ENCODE measurements at places on chromosomes 3 and 15.

DNA sequence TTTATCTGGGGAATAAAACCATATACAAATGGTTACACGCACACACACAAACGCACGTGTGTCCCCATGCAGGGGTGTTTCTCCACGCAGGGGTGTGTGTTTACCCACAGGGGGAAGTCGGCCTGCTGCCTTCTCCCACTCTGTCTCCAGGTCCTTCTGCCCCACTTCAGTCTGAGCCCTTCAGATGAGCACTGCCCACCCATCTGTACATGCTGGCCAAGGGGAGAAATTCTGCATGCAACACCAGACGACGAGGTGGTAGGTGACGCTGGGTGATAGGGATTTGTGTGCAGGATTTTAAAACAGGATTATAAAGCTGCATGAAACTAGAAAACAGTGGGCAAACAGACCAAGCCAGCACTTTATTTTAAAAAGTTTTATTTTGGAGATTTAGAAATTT is 122.5 kb downstream of the TJP1 start:
- H3K36me3 ChIP-seq: peaks cover 18% of the 10 kb centered on the region
- H3K4me1 ChIP-seq: no peaks in the 10 kb centered on the region
- no peak for DNase-seq
- no peak overlapping the region for H3K27ac ChIP-seq

DNA sequence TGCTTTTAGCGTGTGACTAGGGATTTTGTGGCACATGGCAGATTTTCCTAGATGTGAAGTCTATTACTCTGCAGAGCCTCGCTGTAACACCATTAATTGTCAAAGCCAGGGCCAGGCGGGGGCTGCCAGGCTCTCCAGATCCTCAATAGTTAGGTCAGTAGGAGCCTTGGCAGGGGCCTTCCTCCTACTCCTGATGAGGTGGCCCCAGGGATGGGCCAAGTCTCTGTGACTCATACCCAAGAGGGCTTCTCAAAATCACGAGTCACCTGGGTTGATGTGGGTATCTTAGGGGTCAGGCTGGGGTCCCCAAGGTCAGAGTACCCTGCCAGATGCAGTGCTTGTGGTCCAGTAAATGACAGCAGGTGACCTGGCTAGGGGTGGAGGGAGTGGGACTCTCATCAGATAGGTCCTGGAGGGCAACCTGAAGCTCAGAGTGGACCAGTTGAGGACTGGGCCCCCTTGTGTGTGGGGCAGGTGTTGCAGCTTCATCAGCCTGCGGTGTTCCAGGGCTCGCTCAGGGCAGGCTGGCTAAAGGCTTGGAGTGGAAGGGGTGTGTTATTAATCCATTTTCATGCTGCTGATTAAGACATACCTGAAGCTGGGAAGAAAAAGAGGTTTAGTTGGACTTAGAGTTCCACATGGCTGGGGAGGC is 88.5 kb upstream of the MYZAP start:
- DNase-seq: no peak
- no peaks in the 10 kb centered on the region for H3K4me1 ChIP-seq
- H3K36me3 ChIP-seq: no peaks in the 10 kb centered on the region
- no peak overlapping the region for H3K4me3 ChIP-seq
- H3K27ac ChIP-seq: no peak overlapping the region

DNA sequence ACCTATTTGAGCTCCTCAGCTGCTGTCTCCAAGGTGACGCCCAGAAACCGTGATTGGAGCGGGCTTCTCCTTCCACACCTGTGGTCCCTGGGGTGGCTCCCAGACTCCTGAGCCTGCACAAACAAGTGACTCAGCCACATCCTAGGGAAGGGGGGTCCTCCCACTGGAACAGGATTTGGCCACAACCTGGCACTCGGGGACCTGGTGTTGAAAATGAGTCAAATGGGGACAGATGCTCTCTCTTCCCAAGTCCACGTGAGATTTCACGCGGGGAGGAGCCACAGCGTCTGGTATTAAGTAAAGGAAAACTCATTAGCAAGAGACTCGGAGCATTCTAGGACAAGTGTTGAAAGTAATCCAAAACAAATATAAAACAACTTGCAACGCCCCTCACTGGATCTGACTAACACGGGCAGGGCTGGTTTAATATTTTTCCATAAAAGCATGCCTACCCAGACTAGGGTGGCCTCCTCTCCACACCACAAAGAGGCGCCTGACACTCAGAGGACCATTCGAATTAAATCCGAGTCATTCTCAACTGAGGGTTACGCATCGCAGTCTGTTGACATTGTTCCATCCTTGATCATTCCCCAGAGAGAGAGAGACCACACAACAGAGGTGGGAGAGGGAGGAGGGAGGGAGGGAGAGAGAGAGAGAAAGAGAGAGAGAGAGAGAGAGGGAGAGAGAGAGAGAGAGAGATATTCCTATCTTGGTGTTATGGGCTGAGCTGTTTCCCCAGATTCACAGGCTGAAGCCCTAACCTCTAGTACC is 74.4 kb downstream of the MGLL start:
- no peak overlapping the region for H3K27ac ChIP-seq
- no peak for DNase-seq
- H3K4me1 ChIP-seq: no peaks in the 10 kb centered on the region

DNA sequence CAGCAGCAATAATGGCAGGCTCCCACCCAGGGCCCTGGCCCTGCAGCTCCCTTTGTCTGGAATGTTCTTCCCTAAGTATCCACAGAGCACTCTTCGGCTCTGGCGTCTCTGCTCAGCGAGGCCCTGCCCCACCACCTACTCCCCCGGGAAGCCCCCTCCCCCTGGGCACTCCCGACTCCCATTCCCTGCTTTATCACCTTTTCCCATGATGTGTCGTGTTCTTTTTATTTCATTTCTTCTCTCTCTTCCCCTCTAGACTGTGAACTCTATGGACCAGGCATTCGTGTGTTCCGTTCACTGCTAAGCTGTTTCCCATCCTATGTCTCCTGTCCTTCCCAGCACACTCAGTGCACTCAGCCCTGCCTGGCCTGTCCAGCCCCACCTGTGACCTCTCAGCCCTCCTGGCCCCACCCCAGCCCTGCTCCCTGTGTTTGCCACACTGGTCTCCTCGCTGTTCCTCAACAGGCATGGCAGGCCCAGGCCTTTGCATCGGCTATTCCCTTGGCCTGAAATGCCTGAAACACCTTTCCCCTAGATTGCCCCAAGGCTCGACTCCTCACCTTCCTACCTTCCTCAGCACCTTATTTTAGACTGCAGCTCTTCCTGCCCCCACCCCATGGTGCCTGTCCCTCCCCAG is 107.4 kb downstream of the TPRA1 start:
- DNase-seq: no peak
- no peaks in the 10 kb centered on the region for H3K27me3 ChIP-seq
- H3K4me3 ChIP-seq: no peak overlapping the region
- H3K36me3 ChIP-seq: no peaks in the 10 kb centered on the region
- no peak overlapping the region for H3K27ac ChIP-seq

DNA sequence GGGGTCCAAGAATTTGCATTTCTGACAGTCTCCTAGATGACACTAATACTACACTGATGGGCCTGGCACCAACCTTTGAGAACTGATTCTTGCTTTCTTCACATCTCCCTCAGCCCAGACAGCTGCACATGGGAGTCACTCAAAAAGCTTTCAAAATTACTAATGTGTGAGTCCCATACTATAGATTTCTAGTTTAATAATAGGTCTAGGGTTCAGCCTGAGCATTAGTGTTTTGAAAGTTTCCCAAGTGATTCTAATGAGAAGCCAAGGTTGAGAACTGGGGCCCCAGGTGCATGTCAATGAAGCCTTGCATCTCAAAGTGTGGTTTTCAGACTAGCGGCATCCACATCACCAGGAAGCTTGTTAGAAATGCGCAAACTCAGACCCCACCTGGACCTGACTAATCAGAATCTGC is 159.9 kb upstream of the CMC1 start:
- no peaks in the 10 kb centered on the region for H3K27me3 ChIP-seq
- no peak for DNase-seq
- no peaks in the 10 kb centered on the region for H3K4me1 ChIP-seq
- H3K36me3 ChIP-seq: no peaks in the 10 kb centered on the region
- H3K4me3 ChIP-seq: no peak overlapping the region

DNA sequence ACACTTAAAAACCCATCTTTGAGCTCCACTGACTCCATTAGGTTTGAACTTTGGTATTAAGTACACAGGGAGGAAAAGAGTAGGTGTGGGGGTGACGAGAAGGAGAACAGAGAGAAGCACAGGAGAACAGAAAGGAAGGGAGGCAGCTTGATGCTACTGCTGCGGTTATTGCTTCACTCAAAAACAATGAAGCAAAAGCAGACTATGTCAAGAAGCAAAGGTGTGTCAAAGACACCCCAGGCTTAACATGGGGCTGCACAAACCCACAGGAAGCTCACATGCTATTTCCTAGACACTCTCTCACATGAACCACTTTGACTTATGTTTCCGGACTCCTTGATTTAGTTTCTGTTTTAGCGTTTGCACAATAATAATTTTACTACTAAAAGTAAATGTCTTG is 961.0 kb upstream of the CFAP20DC start:
- no peaks in the 10 kb centered on the region for H3K36me3 ChIP-seq
- no peak overlapping the region for H3K4me3 ChIP-seq
- no peaks in the 10 kb centered on the region for H3K27me3 ChIP-seq
- DNase-seq: no peak
- no peaks in the 10 kb centered on the region for H3K4me1 ChIP-seq
- H3K27ac ChIP-seq: no peak overlapping the region

GRCh38 chr3:121232309-121233225 is 313.2 kb downstream of the POLQ start:
- no peak for DNase-seq
- H3K27ac ChIP-seq: no peak overlapping the region
- no peaks in the 10 kb centered on the region for H3K27me3 ChIP-seq
- no peak overlapping the region for H3K4me3 ChIP-seq
- no peaks in the 10 kb centered on the region for H3K4me1 ChIP-seq
- no peaks in the 10 kb centered on the region for H3K36me3 ChIP-seq

GRCh38 chr3:171747223-171747920 is 62.9 kb downstream of the PLD1 start:
- no peaks in the 10 kb centered on the region for H3K36me3 ChIP-seq
- DNase-seq: no peak
- no peaks in the 10 kb centered on the region for H3K4me1 ChIP-seq

DNA sequence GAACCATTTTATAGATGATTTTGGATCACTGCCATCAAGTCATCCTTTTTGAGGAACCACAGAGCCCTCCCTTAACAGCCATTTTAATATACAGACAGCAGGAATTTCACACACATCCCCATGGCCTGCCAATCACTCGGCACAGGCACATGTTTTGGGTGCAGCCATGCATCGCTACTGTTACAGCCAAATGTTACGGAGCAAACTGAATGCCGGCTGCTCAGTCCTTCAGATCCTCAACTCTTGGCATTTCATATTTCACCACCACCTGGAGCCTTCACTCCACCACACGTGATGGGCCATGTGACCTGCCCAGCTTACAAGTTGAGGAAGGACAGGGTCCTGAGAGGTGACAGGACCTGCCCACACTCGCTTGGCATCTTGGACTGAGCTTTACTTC is 90.8 kb downstream of the OXNAD1 start:
- H3K4me3 ChIP-seq: no peak overlapping the region
- DNase-seq: no peak
- H3K4me1 ChIP-seq: no peaks in the 10 kb centered on the region
- no peaks in the 10 kb centered on the region for H3K27me3 ChIP-seq

- no peaks in the 10 kb centered on the region for H3K4me1 ChIP-seq
- no peak overlapping the region for H3K27ac ChIP-seq
- DNase-seq: no peak
- no peaks in the 10 kb centered on the region for H3K27me3 ChIP-seq
- no peak overlapping the region for H3K4me3 ChIP-seq
Measured at GRCh38 chr3:119834754-119835370, 53.0 kb downstream of the NR1I2 start.

DNA sequence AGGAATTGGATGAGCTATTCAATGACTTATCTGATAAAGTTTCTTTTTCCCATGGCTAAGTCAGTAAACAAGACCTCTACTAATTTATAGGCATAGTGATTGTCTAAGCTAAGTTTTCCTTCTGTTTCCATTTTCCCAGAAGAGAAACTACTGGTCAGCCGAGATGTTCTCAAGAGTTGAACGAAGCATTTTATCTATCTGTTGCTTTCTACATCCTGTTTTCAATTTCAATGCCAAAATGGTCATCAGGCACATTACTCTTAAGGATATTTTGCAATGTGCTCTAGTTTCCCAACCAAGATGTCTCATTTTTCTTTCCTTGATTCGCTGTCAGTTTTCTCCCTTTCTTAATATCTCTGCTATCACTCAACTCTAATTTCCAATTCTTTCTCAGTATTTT is 228.7 kb downstream of the MBNL1 start:
- H3K4me1 ChIP-seq: no peaks in the 10 kb centered on the region
- H3K36me3 ChIP-seq: no peaks in the 10 kb centered on the region
- H3K27me3 ChIP-seq: no peaks in the 10 kb centered on the region
- H3K4me3 ChIP-seq: no peak overlapping the region

GRCh38 chr15:95132774-95133173 is 901.4 kb downstream of the MCTP2 start:
- no peak for DNase-seq
- no peaks in the 10 kb centered on the region for H3K4me1 ChIP-seq
- no peak overlapping the region for H3K27ac ChIP-seq
- H3K27me3 ChIP-seq: no peaks in the 10 kb centered on the region
- no peaks in the 10 kb centered on the region for H3K36me3 ChIP-seq

GRCh38 chr3:147653367-147653923 is 244.3 kb downstream of the ZIC1 start:
- H3K27ac ChIP-seq: no peak overlapping the region
- H3K4me1 ChIP-seq: no peaks in the 10 kb centered on the region
- no peak for DNase-seq
- H3K4me3 ChIP-seq: no peak overlapping the region
- no peaks in the 10 kb centered on the region for H3K27me3 ChIP-seq

GRCh38 chr3:37574177-37574943 is 287.3 kb upstream of the CTDSPL start:
- H3K4me1 ChIP-seq: no peaks in the 10 kb centered on the region
- DNase-seq: no peak
- no peaks in the 10 kb centered on the region for H3K27me3 ChIP-seq
- H3K36me3 ChIP-seq: no peaks in the 10 kb centered on the region

GRCh38 chr3:157805538-157805937 is 300.7 kb downstream of the SHOX2 start:
- H3K27ac ChIP-seq: no peak overlapping the region
- H3K4me3 ChIP-seq: no peak overlapping the region
- no peaks in the 10 kb centered on the region for H3K36me3 ChIP-seq
- no peak for DNase-seq

DNA sequence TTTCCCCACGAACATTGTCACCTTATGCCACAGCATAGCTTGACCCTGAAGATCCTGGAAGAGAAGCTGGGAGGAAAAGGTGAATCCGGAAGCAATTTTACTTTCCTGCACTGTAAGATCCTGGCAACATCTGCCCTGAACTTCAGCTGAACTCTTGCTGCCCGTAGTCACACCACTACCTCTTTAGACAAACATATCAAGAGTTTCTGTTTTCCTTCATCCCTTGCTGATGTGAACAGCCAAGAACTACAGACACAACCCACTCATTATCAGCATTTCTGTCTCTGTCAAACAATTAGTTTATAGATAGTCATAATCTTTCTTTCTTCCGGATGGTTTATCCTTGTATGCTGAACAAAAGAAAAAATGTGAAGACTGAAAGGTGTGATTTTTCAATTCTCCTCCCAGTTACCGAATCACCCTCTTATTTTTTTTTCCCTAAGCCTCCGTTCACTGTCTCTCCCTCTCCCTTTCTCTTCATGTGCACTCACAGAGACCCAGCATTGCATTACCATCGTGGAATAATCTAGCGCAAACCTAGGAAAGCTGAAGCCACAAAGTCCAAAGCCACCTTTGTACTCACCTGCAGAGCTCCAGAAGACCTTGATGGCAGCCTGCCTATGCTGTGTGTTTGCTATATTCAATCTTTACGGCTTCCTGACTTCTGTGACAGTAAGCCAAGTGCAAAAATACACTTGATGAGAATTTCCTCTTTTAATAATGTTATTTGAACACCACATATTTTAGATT is 229.2 kb downstream of the CDIN1 start:
- H3K36me3 ChIP-seq: no peaks in the 10 kb centered on the region
- DNase-seq: no peak
- no peaks in the 10 kb centered on the region for H3K27me3 ChIP-seq
- H3K4me3 ChIP-seq: no peak overlapping the region
- H3K27ac ChIP-seq: no peak overlapping the region
